ENCODE measurements at places on chromosomes 1 and 21.

GRCh38 chr1:69221524-69221923 lies 346.2 kb upstream of the LRRC7 start:
- DNase-seq = no peak

- DNase-seq = peak; percentile 77
Observed at GRCh38 chr1:66182551-66183178, 351.3 kb upstream of the SGIP1 start.

DNA sequence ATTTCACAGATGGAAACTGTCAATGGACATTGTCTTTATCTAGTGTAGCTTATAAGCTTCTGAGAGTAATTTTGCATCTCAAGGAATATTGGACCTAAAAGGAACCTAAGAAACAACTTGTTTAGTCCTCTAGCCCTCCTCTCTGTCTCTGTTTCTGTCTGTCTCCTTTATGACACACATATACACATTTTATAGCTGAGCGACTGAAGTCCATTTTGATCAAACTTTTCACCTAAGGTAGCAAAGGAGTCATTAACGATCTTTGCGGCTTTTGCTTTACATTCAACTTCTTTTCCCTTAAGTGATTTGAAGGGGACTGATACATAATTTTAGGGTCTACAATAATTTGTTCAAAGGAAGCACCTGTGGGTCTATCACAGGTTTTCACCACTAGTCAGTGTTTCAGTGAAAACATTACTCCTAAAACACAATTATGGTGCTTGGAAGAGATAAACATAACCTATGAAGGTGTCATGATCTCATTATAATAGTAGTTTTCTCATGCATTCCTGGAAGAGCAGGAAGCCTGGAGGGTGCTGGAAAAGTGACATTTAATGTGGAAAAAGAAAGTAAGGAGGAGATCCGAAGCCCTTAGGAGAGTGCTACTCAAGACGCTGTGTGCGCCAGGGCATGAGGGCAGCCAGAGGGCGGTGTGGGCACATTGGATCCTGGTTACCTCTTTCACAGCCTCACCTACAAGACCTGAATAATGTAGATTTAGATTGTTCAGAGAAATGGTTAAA lies 248.6 kb downstream of the DNM3 start:
- peak; percentile 74 for DNase-seq

GRCh38 chr1:236142253-236143103 lies at the start of gene GPR137B:
Gene GPR137B (plus strand): TSS chr1:236142539. CDS start chr1:236142623, 84 bp downstream.
- peak; percentile 82 for DNase-seq

DNA sequence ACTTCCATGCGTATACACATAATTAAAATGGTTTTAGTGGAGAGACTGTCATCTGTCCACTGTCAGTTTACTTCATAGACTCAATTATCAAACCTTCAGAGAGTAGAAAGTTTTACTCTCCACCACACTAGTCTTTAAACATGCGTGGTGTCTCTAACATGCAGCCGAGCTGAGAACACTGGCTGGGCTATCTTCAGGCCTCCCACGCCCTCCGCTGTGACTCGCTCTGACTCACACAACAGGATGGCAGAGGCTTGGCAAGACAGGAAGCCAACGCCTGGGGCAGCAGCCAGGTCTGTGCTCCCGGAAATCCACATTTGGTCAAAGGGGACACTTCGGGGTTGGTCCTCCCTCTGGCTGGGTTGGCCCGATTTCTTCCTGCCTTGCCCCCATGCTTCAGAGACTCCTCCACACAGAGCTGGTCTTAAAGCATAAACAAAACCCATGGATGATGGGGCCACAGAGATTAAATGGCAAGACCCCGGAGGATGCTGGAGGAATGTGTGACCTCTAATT lies 22.7 kb upstream of the IFNGR2 start:
- peak; percentile 99 for DNase-seq

GRCh38 chr1:226034482-226034881 lies 28.0 kb upstream of the H3-3A start:
- DNase-seq = peak; percentile 99

DNA sequence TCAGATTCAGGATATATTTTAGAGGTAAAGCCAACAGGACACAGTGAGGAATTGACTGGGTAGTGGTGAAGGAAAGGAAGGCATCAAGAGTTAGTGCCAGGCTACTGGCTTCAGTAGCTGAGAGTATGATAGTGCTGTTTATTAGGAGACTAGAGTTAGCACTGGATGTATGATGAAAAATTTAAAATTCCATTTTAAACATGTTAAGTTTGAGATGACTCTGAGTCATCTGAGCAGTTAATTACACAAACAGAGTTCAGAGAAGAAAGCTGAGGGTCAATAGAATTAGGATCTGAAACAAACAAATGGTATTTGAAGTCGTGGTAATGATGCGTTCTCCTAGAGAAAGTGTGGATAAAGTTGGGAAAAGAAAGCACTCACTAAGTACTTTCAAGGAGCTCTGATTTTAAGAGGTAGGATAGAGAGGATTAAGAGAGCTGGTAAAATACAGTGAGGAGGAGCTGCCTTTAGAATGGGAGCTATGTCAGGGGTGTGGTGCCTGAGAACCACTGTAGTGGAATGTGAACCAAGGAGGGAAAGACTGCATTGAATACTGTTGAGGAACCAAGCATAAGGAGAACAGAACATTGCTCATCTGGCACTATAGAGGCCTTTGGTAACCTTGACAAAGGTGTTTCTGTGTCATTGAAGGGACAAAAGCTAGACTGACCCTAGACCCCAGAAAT lies 21.7 kb upstream of the SHCBP1L start:
- DNase-seq = peak; percentile 45

DNA sequence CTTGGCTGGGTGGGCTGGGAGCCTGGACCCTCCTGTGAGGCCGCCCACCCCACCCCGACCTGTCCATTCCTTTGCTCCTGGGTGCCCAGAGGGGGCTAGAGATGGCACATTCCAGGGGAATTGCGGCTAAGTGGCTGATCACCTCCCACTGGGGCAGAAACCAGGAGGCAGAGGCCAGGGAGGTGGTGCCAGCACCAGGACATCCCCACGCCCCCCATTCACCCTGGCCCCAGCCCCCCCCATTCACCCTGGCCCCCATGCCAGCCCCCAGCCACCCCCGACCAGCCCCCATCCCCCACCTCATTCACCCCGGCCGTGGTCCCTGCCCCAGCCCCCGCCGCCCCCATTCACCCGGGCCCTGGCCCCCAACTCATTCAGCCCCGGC lies 6.2 kb downstream of the C1QTNF12 start:
- DNase-seq = no peak

DNA sequence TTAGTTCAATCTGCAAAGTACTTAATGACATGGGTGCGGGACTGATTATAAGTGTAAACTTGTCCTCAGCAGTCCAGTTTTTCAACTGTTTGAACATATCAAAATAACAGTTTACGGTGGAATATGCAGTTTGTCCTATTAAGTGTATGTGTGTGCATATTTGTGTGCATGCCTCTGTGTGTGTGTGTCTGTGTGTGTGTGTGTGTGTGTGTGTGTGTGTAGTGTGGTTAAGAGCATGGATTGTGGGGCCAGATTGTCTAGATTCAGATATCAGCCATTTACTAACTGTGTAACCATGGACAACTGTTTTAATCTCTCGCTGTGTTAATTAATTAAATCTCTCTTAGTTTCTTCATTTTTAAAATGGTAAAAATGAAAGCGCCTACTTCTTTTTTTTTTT lies 39.0 kb downstream of the NEXN start:
- no peak for DNase-seq

DNA sequence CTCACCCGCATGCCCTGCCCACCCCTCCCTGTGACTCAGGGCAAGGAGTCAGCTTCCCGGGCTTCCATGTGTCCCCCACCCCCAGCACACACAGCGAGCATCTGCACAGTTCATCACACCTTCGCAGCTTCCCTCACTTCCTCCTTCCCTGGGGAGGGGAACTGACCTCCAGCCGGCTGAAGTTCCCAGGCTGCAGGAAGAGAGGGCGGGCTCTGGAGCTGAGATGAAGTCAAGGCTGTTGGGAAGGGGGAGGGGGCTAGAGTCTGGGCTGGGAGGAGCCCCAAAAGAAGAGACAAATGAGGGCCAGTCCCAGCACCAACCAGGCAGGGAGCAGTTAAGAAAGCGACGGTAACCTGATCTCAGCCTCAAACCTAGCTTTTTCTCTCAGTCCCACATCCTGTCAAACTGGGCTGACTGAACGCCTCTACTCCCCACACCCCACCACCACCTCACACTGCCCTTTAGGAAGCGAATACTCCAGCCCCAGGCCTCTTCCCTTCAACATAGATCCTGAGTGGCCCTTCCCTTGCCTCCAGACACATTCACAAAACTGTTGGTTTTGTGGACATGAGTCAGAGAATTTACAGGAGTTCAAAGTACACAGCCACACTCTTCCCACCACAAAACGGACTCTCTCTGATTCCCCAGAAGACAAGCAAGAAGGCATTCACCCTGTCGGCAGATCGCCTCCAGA lies 1.8 kb downstream of the RHOC start:
- peak; percentile 95 for DNase-seq

- no peak for DNase-seq
Observed at GRCh38 chr21:42746593-42747275, 93.3 kb downstream of the PDE9A start.

- DNase-seq = no peak
Observed at GRCh38 chr1:30886710-30887428, 21.7 kb downstream of the SDC3 start.

GRCh38 chr1:152533327-152533938 lies 19.2 kb downstream of the CRCT1 start:
- DNase-seq = peak; percentile 66

GRCh38 chr1:114607223-114607622 lies 25.8 kb upstream of the BCAS2 start:
- no peak for DNase-seq

DNA sequence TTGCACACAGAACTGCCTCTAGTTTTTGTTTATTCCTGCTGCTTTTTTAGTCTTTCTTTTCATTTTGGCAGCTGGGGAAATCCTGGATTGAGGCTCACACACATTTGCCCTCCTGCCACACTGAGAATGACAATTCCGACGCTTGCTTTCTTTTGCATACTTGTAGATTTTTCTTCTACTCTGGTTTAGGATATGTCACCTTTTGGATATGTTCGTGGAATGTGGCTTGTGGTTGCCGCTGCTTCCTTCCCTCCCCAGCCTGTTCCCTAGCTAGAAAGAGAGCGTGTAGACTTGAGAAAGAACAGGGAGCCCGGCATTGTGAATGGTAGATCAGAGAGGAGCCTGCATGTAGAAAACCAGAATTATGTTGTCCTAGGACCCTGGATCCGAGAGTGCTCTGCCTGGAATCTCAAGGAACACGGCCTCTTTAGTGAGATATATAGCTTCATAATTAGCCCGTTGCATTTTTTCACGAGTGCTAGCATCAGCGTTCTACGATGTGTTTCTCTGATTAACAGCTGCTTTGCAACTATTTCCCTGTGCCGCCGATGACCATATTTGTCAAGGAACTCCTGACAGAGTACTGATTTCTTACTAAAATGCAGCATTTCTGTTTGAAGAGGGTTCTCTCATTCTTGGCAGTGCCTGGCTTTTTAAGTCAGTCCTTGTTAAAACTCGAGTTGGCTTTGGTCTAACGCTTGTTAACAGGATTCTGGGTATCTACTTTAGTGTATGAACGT lies 56.2 kb downstream of the PEX14 start:
- DNase-seq = no peak

GRCh38 chr1:233261206-233261605 lies 34.3 kb downstream of the PCNX2 start:
- DNase-seq = no peak

DNA sequence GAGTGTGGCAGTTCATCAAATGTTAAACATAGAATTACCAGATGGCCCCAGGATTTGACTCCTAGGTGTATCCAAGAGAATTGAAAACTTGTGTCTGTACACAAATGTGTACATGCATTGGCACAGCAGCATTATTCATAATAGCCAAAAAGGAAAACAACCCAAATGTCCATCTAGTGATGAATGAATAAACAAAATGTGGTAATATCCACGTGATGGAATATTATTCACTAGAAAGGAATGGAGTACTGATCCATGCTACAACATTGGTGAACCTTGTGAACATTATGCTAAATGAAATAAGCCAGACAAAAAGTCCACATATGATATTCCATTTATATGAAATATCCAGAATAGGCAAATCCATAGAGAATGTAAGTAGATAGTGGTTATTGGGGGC lies 77.7 kb downstream of the RAVER2 start:
- peak; percentile 49 for DNase-seq

- DNase-seq = peak; percentile 49
Observed at GRCh38 chr1:161817176-161817730, 51.1 kb downstream of the ATF6 start.

- DNase-seq = no peak
Observed at GRCh38 chr21:18801468-18801867, 397.9 kb upstream of the TMPRSS15 start.

- no peak for DNase-seq
Observed at GRCh38 chr1:1427820-1428148, 6.7 kb upstream of the ANKRD65 start.

DNA sequence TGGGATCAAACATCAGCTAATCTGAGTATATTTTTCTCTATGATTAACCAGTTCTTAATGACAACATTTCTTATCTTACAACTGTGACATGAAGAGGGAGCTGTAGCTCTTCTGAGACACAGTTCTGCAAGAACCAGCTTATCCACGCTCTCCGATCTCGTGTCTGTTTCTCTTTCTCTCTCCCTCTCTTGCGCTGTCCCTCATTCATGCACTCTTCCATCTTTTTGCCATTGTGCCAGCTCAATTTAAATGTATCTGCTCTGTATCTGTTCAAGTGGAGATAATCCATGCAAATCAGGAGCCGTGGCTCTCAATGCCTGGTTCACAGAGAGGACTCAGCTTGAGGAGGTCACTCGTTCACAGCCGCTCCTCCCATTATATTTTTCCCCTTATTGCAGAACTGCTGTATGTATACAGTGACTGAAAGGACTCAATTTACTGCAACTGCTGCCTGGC lies 494.7 kb upstream of the ADGRL2 start:
- DNase-seq = peak; percentile 54

GRCh38 chr1:37474697-37475379 lies 458 bp downstream of the ZC3H12A start:
- DNase-seq = peak; percentile 75

DNA sequence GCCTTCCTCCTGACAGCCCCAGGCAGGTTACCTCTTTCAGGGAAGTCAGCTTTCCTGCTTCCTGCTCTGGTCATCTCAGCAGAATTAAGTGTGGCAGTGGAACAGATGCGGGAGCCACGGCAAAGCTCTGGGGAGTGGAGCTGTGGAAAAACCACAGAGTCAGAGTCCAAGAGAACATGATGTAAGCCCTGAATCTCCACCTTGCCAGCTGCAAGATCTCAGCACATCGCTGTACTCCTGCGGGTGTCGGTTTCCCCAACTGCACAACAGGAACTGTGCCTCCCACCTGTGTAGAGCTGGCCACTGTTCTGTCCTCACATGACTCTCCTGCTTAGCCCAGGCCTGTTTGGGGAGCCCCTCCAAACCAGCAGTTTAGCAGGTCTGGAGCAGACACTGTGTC lies 123.7 kb downstream of the MATN1 start:
- no peak for DNase-seq

All from GM23248 (cell line).